Activated CD4-positive, CD25-positive, alpha-beta regulatory T cell treated with anti-CD3 and anti-CD28 coated beads, Interleukin-2, amount 50 U/mL, for 24 hours (primary cell): ENCODE measurements at places on chromosomes 4 and X.
A peak's percentile ranks its signal among the peaks of the same experiment; 100 is the strongest.

DNA sequence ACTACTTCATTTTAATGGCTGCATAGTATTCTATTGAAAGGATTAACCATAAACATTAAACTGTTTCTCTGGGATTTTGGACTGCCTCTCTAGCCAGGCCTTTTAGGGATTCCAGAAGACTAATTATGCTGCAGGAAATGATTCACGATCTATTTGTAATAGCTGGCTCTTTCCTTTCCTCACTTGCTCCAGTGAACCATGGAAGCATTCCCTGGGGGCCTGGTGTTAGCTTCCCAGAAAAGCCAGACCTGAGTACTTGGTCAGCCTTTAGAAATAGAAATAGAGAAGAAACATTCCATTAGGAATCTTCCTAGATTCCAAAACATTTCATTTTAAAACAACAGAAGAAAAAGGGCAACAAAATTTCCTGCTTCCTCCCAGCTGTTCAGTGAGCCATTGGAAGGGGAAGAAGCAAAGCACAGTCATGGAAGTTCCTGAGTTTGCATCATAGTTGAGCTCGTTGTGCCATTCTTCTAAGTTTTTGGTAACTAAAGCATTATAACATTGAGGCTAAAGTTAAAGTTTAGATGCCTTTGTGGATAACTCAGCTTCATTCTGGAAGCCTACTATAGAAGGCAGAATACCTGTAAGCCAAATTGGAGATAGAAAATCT lies 83.5 kb downstream of the NPNT start:
- ATAC-seq, result no peak

GRCh38 chr4:168139336-168139735 lies 47.0 kb downstream of the ANXA10 start:
- no peak for ATAC-seq

GRCh38 chr4:105979506-105979905 lies 84.2 kb downstream of the NPNT start:
- ATAC-seq, result no peak

DNA sequence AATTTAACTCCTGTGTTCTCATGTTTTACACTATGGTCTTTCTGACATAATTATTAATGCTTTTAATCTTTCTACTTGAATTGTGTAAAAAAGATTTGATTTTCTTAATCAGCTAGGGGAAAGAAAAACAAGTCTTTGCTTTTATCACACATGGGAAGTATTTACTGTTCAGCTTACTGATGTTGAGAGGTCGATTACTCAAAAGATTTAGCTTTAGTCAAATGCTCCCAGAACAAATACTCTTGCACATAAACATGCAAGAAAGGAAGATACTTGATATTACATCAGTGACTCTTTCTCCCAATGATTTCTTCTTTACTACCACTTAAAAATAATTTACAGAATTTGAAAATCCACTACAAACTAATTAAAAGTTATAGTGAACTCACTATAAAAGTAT lies 198.3 kb upstream of the FAT4 start:
- no peak for ATAC-seq

- ATAC-seq, result no peak
Observed at GRCh38 chr4:106565727-106566126, 197.1 kb upstream of the GIMD1 start.

- ATAC-seq, result no peak
Observed at GRCh38 chrX:23959781-23960180, 52.0 kb downstream of the CXorf58 start.

- no peak for ATAC-seq
Observed at GRCh38 chr4:5470318-5471198, 237.8 kb downstream of the EVC2 start.

DNA sequence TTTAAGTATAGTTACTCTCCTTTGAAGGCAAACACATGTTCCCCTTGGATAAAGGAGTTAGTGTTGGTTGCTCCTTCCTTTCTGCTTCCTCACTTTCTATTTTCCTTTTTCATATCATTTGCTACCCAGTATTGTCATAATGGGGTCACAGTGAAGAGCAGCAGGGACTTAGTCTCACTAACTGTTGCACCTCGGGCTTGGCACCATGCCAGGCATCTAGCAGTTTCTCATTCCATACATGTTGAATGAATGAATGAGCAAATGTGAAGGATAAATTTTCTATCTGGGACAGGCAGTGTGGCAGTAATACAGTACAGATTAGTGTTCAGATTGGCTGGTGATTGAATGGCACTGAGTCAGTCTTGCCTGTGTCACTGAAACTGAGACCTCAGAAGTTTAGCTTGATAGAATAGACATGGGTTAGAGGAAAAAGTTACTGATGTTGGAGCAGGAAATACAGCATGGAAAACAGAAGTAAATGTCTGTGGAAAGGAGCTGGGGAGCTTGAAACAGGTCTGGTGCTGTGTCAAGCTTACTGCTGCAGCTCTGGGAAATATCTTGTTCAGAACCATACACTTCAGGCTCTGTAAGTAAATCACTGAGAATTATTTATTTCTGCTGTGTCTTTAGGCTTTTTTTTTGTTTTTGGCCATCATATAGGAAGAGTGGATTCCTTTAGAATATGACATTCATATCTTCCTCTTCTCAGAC lies 55.8 kb upstream of the PITX2 start:
- ATAC-seq, result no peak

DNA sequence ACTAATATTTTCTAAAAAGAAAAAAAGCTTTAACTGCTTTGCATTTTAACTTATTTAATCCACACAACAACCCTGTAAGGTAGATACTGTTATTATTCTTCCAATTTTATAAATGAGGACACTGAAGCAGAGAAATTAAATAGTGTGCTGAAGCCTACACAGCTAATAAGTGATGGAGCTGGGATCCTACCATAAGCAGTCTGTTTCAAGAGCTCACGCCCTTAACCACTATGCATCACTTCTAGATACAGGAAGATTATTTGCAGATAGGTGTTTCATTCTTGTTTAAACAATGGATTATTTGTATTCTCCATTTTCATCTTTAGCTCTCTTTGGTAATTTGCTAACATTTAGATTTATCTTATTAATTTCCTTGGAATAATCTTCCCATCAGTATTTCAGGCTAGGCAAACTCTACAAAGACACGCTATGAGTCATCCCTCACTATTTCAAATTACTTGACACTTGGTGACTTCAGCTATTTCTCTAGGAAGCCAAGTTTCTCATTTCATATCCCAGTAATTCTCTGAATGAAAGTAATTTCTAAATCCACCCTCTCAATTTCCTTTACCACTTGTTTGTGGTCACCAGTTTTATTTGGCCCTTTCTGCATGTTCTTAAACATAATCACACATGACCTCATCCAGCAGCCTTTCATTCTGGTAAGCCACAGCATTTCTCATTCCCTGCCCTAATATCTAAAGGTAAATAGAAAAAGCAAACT lies 67.3 kb downstream of the ASB9 start:
- peak; percentile 18 for ATAC-seq

- no peak for ATAC-seq
Observed at GRCh38 chr4:84224522-84224921, 274.6 kb downstream of the NKX6-1 start.

DNA sequence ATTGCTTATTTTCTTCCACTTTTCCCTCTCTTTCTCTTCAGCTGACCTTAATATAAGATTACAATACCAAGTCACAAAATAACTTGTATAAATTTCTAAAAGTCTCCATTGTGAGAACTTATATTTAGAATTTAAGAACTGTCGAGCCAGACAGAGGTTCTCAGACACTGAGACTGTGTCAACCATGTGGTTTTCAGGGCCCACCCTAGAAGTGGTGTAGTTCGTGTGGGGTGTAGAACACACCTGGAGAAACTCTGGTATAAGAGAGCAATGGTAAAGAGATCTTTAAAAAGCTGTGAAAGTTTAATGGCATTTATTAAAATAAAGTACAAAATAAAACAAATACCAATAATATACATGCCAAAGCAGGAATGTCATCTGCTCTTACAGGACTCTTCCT lies 19.7 kb downstream of the CPEB2 start:
- no peak for ATAC-seq

DNA sequence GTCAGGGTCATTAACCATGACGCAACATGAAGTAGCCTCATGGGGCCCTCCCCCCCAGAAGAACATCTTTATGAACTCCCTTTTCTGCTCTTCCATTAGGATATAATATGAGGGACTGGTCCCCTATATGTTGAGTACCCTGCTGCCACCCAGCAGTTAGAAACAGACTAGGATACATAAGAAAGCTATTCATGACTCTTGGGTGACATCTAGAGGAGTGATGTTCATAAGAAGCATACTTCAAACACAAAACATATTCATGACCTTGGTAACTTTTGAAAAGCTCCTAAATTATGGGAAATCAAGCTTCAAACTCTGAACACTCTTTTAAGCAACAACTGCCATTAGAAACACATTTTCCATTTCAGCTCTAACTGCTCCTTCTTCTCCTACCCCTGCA lies 155.2 kb upstream of the SPIN4 start:
- ATAC-seq, result no peak

DNA sequence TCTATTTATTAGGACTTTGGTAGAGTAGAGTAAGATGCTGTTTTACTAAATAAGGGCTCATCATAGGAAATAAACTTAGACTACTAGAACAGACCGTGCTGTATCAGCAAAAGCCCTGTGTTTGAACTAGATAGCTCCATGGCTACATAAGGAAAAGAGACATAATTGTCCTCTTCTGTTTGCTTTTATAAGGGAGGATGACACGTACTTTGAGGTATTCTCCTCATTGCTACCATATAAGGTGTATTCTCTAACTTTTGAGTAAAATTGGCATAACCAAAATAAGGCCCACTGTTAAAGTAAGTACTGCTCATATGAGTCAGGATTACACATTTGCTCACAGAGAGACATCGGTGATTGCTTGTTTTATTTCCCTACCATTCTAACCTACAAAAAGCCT lies 64.3 kb downstream of the PDLIM5 start:
- ATAC-seq, result no peak
